A172 (cell line): ENCODE measurements at places on chromosomes 13 and 19. TPM values are rescaled to one million over a fixed set of nuclear protein-coding genes. Genes with fewer than 3 reads are reported as not detected.

CYP4F8 gene
- not detected in 2 replicates for total RNA-seq

VSTM1 gene
- total RNA-seq, result not detected in 2 replicates

SHD gene
- total RNA-seq, result 0.24 and 0.53 TPM in 2 replicates

SLC5A5 gene
- total RNA-seq, result not detected in 2 replicates

RYR1 gene
- total RNA-seq, result 0.07 TPM in 1 of 2 replicates, not detected in the other

OR4F17 gene
- total RNA-seq, result not detected in 2 replicates

CCL25 gene
- total RNA-seq, result not detected in 2 replicates

CLC gene
- not detected in 2 replicates for total RNA-seq

FXYD1 gene
- not detected in 2 replicates for total RNA-seq

GRAMD1A gene
- 20.2 and 26.9 TPM in 2 replicates for total RNA-seq

APOC1 gene
- total RNA-seq, result not detected in 2 replicates

COL5A3 gene
- 0.02 and 0.22 TPM in 2 replicates for total RNA-seq

ZNF600 gene
- 0.12 TPM in 1 of 2 replicates, not detected in the other for total RNA-seq

ZNF701 gene
- 4.9 and 6.3 TPM in 2 replicates for total RNA-seq

ADPRHL1 gene
- total RNA-seq, result 0.96 and 2.1 TPM in 2 replicates

MCEMP1 gene
- total RNA-seq, result not detected in 2 replicates

LYPD5 gene
- total RNA-seq, result 0.31 TPM in 1 of 2 replicates, not detected in the other

FFAR1 gene
- total RNA-seq, result not detected in 2 replicates

ARRDC2 gene
- 7.4 and 12.2 TPM in 2 replicates for total RNA-seq
